Kidney epithelial cell (primary cell): ENCODE measurements at places on chromosomes 5 and 9. TPM values are rescaled to one million over a fixed set of nuclear protein-coding genes. Genes with fewer than 3 reads are reported as not detected.
A peak's percentile ranks its signal among the peaks of the same experiment; 100 is the strongest.

Gene ADAMTS2
- 1.8 and 2.3 TPM in 2 replicates for total RNA-seq

Gene SV2C
- under 0.01 and 0.04 TPM in 2 replicates for total RNA-seq

Gene LRRTM2
- total RNA-seq: 0.25 TPM in 1 of 2 replicates, not detected in the other

Gene MCC
- total RNA-seq: 16.7 and 24.7 TPM in 2 replicates

Gene TMEM215
- not detected in 2 replicates for total RNA-seq

Gene FUT7
- total RNA-seq: not detected in 2 replicates

Gene POLR1E
- total RNA-seq: 24.4 and 26.9 TPM in 2 replicates

Gene NEK6
- total RNA-seq: 17.8 and 22.7 TPM in 2 replicates

Gene TAF1L
- under 0.01 TPM in 1 of 2 replicates, not detected in the other for total RNA-seq

Gene COL15A1
- 11.6 and 11.8 TPM in 2 replicates for total RNA-seq

Gene SLC6A7
- total RNA-seq: not detected in 2 replicates

DNA sequence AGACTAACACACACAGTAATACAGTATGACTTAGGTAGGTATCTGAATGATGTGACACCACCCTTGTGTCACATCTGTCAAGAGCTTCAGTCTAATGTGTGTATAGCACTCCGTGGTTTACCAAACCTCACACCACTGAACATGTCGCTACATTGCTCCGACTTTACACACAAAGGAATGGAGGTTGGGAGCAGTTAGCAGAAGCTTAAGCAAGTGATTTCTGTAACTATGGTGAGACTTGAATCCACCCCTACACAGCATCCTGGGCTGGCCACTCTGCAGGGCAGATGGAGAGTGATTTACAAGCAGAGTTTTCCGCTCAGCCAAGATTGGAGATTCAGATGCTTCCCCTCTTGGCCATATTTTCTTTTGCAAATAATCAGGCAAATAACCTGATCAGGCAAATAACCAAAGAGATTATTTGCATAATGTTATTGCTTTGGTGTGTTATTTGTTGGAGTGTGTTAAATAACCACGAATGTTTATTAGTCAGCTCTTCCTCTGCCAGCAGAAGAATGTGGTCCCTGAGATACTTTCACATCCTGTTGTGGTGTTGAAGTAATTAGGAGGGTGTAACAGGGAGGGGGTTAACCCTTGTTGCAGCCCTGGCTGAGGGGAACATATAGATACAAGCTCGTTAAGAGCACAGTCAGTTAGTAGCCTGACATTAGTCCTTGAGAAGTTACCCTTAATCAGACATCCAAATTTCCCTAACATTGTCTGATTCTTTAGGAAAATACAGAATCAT lies 92.8 kb downstream of the SNX18 start:
- no peak for DNase-seq

DNA sequence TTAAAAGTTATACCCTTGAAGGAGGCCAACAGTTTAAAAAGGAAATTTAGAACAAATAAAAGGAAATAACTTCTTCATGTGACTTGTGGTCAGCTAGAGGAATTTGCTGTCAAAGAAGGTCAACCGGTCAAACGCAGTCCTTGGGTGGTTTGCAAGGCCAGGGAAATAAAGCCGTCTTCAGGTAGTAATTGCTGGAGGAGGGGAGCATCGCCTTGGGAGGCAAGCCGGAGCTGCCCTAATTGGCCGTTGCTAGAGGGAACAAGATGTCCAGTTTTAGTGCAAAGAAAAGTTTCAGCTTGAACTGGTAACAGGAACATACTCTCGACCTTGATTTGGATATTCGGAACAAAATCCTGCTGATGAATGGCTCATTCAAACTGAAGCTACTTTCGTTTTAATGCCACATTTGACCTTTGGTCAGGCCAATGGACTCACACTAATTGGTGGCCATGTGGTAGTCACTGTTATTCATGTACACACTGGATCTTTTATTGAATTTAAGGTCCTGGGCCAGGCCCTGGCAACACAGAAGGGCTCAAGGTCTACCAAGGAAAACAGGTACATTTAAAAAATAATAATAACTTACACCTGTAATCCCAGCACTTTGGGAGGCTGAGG lies 47.0 kb upstream of the MYO10 start:
- no peak for DNase-seq

- no peak for DNase-seq
These were observed 123.8 kb upstream of the LPCAT1 start for GRCh38 chr5:1647580-1647979.

GRCh38 chr5:17147170-17147569 lies 70.3 kb upstream of the BASP1 start:
- DNase-seq: no peak

- no peak for DNase-seq
These were observed 55.4 kb upstream of the SGCD start for GRCh38 chr5:156271569-156271968.

- no peak for DNase-seq
These were observed 47.8 kb downstream of the TSPAN17 start for GRCh38 chr5:176695073-176695472.

GRCh38 chr5:1187950-1188334 lies 13.5 kb upstream of the SLC6A19 start:
- DNase-seq: no peak

GRCh38 chr5:96896276-96896675 lies 20.0 kb downstream of the ERAP2 start:
- no peak for DNase-seq

- no peak for DNase-seq
These were observed 487.4 kb upstream of the RIOK2 start for GRCh38 chr5:97670447-97670846.

GRCh38 chr5:6719896-6720560 lies 6.8 kb downstream of the TENT4A start:
- no peak for DNase-seq

- DNase-seq: no peak
These were observed 78.7 kb downstream of the SLC25A46 start for GRCh38 chr5:110817459-110817858.

DNA sequence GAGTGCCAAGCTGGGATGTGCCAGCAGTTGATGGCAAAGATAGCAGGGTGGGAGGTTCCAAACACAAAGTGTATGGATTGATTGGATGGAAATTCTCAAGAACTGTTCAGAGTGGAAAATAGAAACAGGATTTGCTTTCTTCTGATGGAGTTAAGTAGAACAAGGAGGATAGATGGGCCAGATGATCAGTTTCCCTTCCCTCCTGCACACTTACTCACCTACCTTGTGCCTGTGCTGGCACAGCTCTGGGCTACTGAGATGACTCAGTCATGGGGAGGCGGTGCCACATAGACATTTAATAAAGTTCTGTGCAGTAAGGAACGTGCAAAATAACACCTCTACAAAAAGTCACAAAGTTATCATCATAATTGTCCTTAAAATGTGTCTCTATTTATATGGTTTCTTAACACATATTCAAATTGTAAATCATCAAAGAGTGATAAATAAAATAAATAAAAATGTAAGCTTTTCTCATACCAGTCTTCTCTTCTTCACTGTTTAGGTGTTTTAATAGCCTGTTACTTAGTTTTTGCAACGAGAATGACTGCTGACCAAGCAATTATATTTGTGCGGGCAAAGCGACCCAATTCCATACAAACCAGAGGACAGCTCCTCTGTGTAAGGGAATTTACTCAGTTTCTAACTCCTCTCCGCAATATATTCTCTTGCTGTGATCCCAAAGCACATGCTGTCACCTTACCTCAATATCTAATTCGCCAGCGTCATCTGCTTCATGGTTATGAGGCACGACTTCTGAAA lies 12.7 kb downstream of the PTPDC1 start:
- DNase-seq: no peak

DNA sequence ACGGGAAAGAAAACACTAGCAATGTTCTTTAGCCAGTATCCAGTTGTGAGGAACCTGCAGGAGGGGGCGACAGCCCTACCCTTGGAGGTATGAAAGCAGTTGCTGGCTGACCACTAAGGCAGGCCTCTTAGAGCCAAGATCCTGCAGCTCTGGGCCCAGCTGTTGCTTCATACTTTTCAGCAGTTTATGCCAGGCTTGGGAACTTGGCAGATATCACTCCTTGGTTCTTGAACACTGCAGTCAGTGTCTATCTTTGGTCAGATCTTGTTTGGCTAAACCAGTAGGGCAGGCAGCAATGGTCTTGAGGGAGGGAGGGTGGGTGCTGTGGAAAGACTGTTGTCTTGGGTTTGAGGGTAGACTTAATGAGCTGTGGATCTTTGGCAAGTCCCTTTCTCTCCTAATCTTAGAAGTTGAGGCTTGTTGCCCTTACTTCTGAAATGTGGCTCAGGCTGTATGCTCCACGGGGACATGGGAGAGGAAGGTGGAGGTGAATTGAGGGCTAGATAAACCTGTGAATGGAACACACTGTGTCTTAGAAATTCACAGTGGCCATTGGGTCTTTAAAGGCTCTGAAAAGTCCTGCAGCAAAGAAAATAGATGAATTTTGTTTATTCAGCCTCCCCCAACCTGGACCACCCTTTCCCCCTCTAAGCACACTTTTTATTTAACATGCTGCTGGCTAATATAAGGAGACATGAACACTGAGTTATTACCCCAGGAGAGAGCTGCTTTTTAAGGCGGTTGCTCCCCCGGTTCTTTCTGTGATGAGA lies 37.5 kb downstream of the ZNF618 start:
- no peak for DNase-seq

DNA sequence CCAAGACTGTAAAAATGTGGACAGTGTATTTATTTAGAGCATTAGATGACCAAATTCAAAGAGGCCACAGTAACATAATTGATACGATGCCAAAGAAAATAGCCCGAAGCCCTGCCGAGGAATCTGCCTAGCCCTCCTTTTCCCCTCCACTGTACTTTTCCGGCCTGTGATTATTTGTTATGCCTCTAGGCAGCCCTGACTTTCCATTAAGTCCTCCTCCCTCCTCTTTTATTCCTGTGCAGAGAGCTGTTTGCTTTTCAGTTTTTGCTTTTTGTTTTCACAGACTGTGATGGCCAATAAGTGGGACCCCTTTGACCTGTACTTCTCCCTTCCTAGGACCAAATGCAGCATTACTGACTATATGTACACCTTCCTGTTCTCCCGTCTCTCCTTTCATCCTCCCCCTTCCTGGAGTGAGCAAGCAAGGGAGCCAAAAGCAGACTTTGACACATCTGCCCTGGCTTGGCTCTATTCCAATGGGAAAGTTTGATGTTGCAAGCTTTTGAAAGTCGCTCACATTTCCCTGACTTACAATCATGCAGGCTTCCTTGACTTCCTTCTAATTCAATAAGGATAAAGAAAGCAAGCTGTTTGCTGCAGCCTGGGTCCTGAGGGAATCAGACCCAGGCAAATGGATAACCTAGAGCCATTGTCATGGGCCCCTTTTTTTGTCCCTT lies 76.1 kb downstream of the NREP start:
- peak; percentile 93 for DNase-seq

GRCh38 chr5:2496126-2496525 lies 255.4 kb downstream of the IRX2 start:
- DNase-seq: no peak

GRCh38 chr9:130255631-130256134 lies 9.9 kb upstream of the HMCN2 start:
- DNase-seq: no peak

GRCh38 chr5:126777975-126778674 lies 1.2 kb downstream of the LMNB1 start:
- peak; percentile 80 for DNase-seq

DNA sequence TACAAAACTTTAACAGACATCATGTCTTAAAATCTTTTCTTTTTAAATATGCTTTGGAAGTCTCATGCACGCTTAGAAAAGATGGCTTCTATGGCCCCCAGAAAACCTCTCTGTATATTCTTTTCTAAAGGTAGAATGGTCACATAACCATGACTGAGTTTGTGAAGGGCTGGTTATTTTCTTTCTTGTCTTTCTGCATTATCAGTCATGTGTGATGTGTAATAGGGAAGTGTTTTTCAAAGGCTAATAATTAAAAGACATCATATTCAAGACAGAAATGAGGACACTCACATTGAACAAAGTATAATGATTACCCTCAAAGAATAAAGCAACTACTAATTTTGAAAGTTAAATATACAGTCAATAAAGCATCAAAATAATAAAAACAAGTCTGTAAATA lies 253.4 kb downstream of the TRPM3 start:
- no peak for DNase-seq

GRCh38 chr9:116479056-116479544 lies 208.0 kb upstream of the TRIM32 start:
- DNase-seq: no peak

GRCh38 chr5:95846554-95847260 lies 24.2 kb upstream of the GLRX start:
- DNase-seq: no peak

DNA sequence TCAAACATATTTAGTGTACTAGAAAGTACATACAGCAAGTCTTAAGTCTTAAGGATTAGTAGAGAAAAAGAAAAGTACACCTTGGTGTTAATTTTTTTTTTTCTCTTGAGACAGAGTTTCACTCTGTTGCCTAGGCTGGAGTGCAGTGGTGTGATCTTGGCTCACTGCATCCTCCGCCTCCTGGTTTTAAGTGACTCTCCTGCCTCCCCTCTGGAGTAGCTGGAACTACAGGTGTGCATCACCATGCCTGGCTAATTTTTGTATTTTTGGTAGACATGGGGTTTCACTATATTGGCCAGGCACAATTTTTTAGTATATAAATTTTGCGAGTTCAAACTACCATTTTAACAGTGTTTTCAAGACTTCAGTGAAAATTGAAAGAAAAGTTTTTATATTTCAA lies 1941.1 kb upstream of the CDH6 start:
- DNase-seq: no peak

- no peak for DNase-seq
These were observed 369.5 kb downstream of the TAF11L14 start for GRCh38 chr5:18003784-18004183.

DNA sequence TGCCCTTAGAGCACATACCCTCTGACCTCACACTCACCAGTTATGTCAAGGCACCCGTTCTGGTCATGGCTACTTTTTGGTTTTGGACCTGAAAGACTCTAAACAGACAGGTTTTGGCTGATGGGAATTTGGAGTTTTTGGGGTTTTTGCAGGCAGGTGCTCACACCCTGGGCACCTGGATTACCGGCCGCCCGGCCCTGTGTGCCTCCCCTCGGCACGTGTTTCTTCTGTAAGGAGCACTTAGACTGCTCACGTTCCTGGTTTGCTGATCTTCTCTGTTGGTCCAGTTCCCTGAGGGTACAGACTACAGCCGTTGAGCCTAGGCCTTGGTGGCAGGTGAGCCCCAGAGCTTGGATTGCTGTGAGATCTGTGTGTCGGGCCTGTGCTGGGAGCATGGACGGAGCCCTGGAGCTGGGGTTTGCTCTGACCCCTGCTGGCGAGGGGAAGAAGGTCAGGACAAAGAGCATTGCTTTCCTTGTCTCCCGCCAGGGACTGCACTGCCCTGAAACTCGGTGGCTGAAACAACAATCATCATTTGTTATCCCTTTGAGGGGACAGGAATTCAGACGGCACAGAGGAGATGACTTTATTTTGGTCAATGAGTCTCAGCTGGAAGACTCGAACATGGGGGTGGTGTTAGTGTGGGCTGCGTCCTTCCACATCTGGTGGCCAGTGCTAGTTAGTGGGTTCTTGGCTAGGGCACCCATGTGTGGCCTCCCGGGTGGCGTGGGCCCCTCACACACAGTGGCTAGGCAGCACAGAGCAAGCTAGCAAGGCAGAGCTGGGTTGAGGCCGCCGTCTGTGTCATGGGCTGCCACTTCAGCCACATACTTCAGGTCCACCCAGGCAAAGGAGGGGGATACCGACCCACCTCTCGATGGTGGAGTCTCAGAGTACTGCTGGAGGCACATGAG lies 76.4 kb downstream of the EHMT1 start:
- no peak for DNase-seq
